ENCODE measurements at places on chromosomes 3 and 15. TPM values are rescaled to one million over a fixed set of nuclear protein-coding genes. Genes with fewer than 3 reads are reported as not detected.

The SI gene
- not detected for total RNA-seq

The SCN5A gene
- not detected for total RNA-seq

The C3orf22 gene
- not detected for total RNA-seq

The SERPINI2 gene
- not detected for total RNA-seq

The DNAH12 gene
- total RNA-seq: 0.43 TPM

The KNSTRN gene
- total RNA-seq: 16.5 TPM

The SLC15A2 gene
- 3.9 TPM for total RNA-seq

The RBMS3 gene
- total RNA-seq: 36.5 TPM

The CLDN11 gene
- 11.0 TPM for total RNA-seq

The SCAANT1 gene
- not detected for total RNA-seq

The CHRM5 gene
- total RNA-seq: not detected

The ACP3 gene
- total RNA-seq: 5.3 TPM

The PPM1L gene
- total RNA-seq: 11.5 TPM

The SLC28A2 gene
- not detected for total RNA-seq

The RHOV gene
- not detected for total RNA-seq

The SNX33 gene
- 15.3 TPM for total RNA-seq

The CACNA2D2 gene
- total RNA-seq: 0.09 TPM

The CLRN1 gene
- 27.8 TPM for total RNA-seq

The TTLL3 gene
- 39.5 TPM for total RNA-seq

The GRK7 gene
- not detected for total RNA-seq

Measured in adrenal gland (tissue), 19 donors.